ENCODE measurements at places on chromosomes 5 and 9.
A peak's percentile ranks its signal among the peaks of the same experiment; 100 is the strongest.

GRCh38 chr9:22203371-22204138 is 194.4 kb upstream of the CDKN2B start:
- no peak for DNase-seq

DNA sequence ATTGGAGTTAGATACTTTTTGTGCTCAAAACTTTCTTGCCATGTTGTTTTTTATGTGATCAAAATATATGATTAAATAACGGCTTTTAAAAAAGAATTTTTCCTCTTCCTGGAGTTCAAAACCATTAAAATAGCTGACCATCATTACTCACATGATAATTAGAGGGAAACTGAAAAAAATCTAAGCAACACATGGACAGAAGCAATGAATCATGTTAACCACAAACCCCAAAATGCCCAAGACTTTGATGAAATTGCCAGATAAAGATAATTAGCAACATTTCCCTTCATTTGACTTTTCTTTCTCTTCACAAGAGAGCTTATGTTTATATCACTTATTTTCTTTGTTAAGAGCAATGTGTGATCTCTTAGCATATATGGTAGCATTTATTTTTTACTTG is 1294.2 kb downstream of the EFNA5 start:
- no peak for DNase-seq

DNA sequence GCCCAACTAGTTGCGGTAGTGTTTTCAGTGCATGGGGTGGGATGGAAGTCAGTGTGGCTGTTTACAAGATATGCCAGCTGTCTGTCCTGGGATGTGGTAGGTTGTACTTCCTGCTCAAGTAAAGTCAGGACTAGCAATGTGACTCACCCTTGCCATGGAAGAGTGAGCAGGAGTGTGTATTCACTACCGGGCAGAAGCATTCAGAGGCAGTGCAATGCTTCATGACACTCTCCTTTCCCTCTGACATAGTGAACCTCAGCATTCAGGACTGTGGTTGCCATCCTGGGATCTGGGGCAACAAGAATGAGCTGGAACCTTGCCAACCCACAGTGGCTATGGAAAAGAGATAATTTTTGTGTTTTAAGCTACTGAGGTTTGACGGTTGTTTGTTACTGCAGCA is 68.9 kb downstream of the BOD1 start:
- DNase-seq = no peak

DNA sequence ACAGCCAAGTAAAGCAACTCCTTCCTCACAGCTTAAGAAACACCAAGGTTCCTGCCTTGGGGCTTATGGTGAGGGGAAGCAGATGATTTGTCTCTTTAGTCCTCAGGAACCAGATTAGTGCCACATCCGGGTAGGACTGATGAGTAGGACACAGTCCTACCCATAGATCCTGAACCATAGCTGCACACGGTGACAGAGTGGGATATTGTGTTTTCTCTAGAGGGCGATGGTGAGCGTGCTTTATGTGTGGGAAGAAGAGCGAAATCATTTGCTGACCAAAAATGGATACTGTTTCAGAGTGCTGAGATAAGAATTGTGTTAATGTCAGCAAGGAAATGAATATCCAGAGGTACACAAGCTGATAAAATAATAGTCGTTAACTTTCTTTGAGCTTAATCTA is 209.0 kb upstream of the FBXL7 start:
- DNase-seq = no peak

DNA sequence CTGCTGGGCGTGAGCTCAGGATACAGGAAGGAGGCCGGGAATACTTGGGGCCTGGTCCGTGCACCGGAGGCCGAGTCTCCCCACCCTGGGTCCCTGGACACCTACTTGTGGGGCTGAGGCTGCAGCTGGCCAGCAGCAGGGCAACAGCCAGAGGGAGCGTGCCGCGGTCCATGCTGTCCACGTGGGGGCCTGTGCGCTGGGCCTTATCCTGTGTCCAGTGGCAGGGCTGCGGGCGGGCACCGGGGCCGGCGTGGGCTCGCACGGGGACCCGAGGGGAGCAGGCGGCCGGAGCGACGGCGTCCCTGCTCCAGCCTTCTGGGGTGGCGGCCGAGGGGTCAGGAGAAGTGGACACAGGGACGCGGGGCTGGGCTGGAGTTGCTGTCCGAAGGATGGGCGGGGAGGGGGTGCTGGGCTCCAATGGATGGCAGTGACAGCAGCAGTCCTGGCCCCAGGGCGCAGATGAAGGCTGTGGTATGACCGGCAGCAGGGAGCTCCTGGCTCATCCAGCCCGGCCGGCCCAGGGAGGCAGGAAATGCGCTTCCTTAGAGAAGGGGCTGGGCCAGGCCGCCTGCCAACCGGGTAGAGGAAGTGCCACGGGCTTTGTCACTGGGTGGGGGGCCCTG is at the start of gene ENG:
ENG (minus strand) TSS at position 475 of the 623 bp plus-strand sequence; CDS start at position 172, 303 bp downstream.
- DNase-seq = no peak

DNA sequence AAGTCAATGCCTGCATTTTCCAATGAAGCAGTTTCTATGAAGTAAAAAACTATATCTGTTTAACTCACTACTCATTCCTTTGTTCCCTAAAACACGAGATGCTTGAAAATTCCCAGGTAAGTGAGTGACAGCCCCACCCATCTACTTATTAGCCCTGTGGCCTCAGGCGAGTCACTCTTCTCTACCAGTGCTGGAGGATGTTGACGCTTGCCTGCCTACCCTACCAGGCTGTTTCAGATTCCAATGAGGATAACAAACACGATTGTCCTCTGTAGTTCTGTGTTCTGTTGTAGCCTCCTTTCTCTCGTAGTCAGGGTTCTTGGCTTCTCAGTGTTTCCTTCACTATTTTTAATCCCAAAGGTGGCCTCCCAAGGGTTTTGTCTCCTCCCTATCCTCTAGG is 388.8 kb downstream of the KDM4C start:
- no peak for DNase-seq

DNA sequence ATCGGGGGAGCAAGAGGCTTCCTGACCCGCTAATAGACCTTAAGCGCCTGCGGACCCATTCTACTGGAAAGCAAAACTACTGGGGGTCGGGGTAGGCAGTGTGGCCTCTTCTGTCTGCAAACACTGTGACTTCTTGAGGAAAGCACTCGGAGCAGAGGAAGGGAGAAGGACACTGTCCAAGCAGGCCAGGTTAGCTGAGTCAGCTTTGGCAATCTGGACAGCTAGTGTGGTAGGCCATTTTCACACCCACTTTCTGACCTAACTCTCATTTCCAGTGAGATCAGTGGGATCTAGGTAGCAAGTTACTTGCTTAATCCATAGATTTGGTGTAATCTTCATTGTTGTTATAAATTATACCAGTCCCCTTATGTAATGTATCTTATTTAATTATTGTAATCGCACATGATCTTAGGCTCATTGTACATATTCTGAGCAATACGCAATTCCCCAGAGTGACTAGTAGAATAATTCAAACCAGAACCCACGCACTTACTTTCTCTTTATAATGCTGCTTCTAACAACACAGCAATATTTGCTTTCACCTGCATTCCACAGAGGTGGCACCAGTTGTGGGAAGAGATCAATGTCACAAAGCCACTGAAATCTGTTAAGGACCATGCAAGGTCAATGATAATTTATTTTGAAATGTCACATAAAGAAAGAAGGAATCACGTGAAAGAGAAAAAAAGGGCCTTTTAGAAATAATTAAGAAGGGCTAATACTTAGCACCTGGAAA is 82.9 kb downstream of the NREP start:
- no peak for DNase-seq

- no peak for DNase-seq
These were observed 13.7 kb downstream of the TUT7 start for GRCh38 chr9:86340356-86341006.

- DNase-seq = no peak
These were observed 45.4 kb downstream of the PCSK1 start for GRCh38 chr5:96387616-96388015.

- no peak for DNase-seq
These were observed 10.4 kb downstream of the ABLIM3 start for GRCh38 chr5:149151717-149152116.

DNA sequence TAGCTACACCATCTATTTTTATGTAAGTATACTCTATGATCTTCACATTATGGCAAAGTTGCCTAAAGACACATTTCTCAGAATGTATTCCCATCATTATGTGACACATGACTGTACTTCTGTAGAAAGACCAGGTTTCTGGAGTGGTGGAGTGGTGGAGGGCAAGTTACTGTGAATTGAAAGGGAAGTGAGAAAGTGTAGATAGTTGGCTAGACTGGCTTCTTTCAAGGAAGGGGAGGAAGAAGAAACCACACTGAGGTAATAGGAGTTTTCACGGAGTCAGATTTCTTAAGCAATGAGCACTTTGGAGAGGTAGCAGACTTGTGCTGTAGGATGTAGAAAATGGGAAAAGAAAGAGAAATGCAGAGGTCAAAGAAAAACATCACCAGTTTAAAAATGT is 50.9 kb upstream of the EQTN start:
- no peak for DNase-seq

DNA sequence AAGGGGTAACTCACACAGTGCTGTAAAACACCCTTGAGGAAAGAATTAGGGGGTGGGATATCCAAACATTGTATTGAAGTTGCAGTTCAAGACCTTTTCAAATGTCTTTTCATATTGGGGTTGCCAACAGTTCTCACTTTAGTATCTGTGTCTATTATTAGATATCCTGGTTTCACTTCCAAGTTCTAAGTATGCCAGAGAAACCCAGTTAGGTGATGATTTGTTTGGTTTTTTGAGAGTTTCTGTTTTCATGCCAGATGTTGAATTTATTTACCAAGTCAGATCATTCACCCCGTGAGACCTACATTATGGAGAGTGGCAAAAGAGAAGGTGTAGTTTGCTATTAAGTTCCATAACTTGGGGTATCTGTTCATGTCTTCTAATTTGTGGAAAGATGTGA is 64.5 kb downstream of the C9orf152 start:
- no peak for DNase-seq

DNA sequence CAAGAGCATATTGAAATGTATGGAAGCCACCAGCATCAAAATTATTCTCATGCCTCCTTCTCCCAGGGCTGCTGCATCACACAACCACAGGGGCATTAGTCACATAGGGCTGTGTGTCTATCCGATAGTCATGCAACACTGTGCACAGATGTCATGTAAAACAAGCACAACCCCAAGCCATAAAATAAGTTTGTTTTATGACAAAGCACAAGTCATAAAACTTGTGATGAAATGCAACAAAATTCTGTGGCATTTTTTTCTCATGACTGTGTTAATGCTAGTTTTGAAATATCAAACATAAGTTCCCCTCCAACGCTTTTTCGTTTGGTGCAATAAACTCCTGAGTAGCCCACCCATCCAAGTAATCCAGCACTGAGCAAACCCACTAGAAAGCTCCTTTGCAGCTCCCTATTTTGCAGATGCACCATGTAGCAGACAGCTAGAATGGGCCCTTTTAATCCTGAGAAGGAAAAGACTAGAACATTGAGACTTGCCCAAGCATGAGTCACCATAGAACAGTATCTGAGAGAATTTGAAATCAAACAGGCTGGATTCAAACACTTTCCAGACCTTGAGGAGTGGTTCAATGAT is 93.3 kb upstream of the ZNF366 start:
- DNase-seq = no peak

GRCh38 chr5:159768243-159768642 is 148.0 kb upstream of the ADRA1B start:
- no peak for DNase-seq

- no peak for DNase-seq
These were observed 458.4 kb downstream of the KDM4C start for GRCh38 chr9:7216004-7216841.

DNA sequence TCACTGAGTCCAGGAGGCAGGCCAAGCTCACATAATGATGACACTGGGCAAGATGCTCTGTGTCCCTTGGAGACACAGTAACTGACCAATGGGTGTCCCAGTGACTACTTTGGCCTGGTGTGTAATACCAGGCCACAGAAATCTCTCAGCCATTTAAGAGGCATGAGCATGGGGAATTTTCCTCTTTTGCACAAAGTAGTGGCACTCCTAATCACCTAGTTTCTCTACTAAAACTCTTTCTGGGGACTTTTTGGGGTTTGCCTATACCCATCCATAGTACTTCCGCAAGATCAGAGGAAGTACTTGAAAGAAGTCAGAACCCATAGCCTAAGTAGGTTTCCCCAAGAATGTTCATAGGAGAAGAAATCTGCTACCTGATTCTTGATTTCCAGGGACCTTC is 161.9 kb downstream of the ARSB start:
- no peak for DNase-seq

DNA sequence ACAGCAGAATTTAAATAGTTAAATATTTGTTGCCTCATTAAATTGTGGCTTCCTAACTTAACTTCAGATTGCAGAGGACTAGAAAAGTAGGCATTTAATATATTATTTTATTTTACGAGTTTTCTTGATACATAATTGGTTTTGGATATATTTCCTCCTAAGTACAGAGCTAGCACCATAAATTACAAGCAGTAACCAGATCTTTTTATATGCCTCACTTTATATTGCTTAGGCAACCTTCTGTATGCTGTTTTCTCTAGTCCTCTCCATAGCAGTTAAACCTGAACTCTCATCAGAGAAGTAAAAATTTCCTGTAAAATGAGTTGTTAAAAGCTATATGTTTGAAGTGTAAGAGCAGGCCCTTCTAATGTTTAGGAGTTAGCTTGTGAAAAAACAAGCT is 144.2 kb downstream of the ZCCHC7 start:
- no peak for DNase-seq

GRCh38 chr5:123805300-123805699 is 293.3 kb downstream of the CSNK1G3 start:
- DNase-seq = no peak

DNA sequence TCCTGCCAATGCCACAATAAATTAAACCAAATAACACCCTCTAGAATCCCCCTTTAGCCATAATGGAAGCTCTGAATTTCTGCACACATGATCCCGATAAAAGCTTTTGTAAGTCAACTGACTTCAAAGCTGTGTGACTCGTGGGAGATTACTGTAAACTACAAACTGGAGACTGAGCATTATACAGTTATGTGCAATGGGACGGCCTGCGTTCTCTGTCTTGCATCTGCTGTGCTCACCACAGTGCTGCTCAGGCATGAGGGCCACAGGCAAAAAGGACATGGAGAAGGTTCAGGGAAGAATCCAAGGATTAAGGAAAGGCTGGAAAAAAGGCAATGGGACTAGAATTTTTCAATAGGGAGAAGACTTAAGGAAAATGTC is 184.2 kb downstream of the FANCC start:
- no peak for DNase-seq

- no peak for DNase-seq
These were observed 78.4 kb upstream of the DAB2 start for GRCh38 chr5:39503155-39503554.

GRCh38 chr9:19156026-19156474 is 28.8 kb upstream of the PLIN2 start:
- DNase-seq = no peak

GRCh38 chr9:120770931-120771330 is 22.3 kb downstream of the FBXW2 start:
- no peak for DNase-seq

- no peak for DNase-seq
These were observed 34.3 kb upstream of the TBC1D2 start for GRCh38 chr9:98289614-98290201.

GRCh38 chr9:132486706-132487350 is 76.8 kb downstream of the CFAP77 start:
- DNase-seq = peak; percentile 26

GRCh38 chr5:11182441-11183080 is 421.5 kb upstream of the DAP start:
- DNase-seq = no peak

GRCh38 chr5:149024477-149024876 is 38.4 kb downstream of the SH3TC2 start:
- DNase-seq = no peak

GRCh38 chr9:70398145-70398556 is 16.3 kb downstream of the KLF9 start:
- DNase-seq = no peak

Measured in effector CD4-positive, alpha-beta T cell (primary cell).